Epithelial cell of esophagus (primary cell): ENCODE measurements at places on chromosomes 3 and 15.

- peak; percentile 89 for DNase-seq
These were observed 54.8 kb upstream of the SPESP1 start for GRCh38 chr15:68875377-68876116.

DNA sequence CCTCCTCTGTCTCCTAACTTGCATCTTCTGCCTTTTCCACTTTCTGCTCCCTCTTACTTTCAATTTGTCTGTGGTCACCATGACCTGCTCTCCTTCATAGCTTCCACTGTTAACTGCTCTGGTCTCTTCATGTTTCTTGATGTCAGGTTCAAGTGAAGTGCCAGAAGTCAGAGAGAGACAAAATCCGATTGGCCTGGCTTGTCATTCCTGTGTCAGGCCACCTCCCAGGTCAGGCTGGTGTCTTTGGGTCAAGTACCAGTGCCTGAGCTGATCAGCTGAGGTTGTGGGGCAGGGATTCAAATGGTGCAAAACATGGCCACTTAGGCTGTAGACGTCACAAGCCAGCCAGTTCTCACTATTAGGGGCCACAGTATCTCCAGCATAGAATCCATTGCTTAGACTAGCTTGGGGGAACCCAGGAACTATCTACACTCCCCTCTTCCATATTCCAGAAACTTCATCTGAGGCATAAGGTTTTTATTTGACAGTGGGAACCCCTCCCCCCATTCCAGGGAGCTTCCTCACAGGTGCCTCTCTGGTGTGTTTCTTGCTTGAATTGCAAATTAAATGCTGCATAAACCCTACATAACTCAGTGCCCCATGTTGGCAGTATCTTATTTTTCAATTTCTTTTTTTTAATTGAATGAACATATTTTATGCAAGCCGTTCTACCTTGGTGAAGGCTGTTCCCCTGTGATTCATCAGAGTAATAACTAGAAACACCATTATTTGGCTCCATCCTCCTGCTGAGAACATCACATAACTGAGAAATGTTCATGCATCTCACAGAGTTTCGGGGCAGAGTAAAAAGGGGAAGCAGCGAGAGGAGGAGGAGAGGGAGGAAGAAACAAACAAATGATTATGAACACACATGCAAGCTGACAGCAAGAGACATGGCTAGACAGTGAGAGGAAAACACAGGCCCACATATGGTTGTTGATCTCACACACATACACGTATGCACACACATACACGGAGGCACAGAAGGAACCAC, 175.8 kb downstream of the TLE3 start:
- no peak for DNase-seq

GRCh38 chr3:70556056-70556455, 243.6 kb upstream of the MDFIC2 start:
- peak; percentile 67 for DNase-seq

GRCh38 chr15:52680041-52680391, 828 bp upstream of the ATOSA start:
- DNase-seq = peak; percentile 26

- DNase-seq = no peak
These were observed 91.1 kb upstream of the MRPS22 start for GRCh38 chr3:139252719-139253118.

- no peak for DNase-seq
These were observed 639.0 kb downstream of the EDEM1 start for GRCh38 chr3:5826467-5826866.

DNA sequence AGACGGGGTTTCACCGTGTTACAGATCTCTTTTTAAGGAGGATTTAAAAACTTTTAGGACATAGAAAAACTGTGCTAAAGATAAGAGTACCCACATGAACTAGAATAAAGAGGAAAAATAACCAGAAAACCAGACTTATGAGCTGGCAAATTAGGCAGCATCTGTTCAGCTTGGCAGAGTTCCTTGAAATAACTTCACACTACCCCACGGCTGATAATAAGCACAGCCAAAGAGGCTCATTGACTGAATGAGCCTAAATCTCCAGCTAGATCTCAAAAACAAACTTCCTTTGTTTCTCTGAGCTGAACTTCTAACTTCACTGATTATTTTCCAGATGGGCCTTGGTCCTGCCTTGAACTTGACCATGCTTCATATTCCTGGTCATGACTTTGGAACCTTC, 26.7 kb upstream of the PIK3R4 start:
- no peak for DNase-seq

DNA sequence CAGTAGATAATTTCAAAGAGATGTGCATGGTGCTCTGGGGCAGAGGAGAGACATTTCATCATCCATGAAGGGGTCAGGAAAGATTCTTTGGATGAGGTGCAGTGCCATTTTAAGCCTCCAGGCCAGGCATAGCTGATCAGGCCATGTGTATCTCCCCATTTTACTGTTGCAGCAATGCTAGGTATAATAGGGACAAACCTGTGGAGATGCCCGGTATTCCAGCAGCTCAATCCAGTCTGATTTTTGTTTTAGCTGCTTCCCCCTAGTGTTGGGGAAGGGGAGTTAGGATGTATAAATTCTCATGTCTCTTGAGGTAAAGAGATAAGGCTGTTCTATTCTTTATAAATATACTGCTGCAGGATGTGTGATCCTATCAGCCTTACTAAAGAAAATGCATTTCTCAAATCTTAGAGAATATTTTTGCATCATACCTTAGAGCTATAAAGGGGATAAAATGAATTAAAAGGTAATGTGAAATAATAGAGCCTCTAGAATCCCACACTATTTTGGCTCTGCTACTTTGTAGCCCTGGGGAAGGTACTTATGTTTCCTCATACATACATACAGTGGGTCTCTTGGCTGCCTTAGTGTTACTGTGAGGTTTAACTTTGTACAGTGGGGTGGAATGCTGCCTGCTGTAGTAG, 5.2 kb downstream of the CDV3 start:
- DNase-seq = peak; percentile 60

DNA sequence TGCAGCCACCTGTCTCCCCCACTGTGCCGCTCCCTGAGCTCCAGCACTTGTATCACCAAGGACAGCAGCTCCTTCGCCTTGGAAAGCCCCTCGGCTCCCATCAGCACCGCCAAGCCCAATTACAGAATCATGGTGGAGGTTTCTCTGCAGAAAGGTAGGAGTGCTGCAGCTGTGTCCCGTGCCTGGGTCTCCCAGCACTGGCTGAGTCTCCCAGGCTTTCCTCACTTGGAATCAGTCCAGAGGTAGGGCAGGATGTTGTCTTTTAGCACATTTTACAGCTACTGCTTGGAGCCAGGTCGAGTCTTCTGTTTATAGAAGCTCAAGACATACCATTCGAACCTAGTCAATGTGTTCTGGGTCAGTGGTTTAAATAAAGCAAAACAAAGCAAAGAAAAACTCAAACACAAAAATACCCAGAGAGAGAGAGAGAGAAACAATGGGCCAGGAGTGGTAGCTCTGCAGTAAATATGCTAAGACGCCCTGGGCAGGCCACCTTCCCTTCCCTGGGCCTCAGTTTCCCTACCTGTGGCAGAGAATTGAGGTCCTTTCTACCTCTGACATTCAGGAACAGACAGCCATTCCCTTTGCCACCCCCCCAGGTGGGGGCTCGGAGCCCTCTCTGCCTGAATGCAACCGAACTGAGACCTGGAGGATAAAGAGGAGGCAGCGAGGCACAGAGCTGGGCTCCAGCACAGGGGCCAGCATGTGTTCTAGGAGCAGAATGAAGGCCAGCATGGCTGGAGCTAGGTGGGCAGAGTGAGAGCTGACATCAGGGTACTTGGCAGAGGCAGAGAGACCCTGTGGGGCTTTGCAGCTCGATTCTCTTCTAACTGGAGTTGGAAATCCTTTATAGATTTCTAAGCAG, 44.1 kb downstream of the STARD5 start:
- no peak for DNase-seq

- DNase-seq = no peak
These were observed 21.4 kb downstream of the SIAH2 start for GRCh38 chr3:150741497-150742140.

DNA sequence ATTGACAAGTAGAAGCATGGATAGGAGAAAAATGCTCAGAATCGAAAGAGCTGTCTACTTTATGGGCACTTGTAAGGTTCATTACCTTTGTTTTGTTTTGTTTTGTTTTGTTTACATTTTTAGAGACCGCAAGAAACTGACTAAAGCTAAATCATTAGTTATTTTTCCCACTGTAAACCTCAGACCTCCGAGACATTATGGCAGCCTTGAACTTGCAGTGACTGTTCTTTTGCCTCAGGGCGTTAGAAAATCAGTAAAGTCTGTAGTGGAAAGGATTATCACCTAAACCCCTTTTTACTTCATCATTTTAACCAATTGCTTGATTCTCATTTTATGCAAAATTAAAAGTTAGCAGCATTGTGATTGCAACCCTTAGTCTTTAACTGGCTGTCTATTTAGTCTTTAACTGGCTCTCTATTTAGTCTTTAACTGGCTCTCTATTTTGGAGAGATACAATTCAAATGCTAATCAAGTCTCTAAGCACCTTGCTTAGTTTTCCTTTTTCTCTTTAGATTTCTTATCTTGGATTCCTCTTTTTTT, 383.3 kb upstream of the ROBO2 start:
- no peak for DNase-seq

DNA sequence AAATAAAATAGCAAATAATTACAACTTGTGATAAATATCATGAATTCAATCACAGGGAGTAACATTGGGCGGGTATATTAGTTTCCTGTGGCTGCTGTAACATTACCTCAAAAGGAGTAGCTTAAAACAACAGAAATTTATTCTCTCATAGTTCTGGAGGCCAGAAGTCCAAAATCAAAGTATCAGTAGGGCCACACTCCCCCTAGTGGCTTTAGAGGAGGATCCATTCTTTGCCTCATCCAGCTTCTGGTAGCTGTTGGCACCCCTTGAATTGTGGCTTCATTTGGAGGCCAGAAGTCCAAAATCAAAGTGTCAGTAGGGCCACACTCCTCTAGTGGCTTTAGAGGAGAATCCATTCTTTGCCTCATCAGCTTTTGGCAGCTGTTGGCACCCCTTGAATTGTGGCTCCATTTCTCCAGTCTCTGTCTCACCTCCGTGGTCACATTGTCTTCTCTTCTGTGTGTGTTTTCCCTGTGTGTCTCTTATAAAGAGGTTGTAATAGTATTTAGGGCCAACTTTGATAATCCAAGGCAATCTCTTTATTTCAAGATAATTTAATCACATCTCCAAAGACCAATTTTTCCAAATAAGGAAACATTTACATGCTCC, 3.1 kb upstream of the CFAP20DC start:
- DNase-seq = peak; percentile 64

- no peak for DNase-seq
These were observed 530.7 kb downstream of the ZIC1 start for GRCh38 chr3:147939839-147940238.

DNA sequence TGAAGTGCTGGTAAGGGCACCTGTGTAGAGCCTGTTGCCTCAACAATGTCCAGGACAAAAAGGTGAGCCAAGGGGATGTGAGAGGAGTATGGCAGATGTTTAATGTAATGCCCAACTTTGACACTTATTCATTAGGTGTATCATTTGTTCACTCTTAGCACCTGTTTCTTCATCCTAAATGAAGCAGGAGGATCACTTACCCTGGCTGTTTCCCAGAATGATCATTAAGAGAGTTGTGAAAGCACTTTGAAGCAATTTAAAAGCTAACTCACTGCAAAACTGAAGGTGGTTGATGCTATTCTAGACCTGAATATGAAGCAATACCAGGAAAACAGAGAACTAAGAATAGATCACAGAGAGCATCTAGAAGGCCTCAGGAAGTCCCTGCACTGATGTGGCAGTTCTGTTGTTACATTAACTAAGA, 3.4 kb upstream of the HHLA2 start:
- DNase-seq = no peak

GRCh38 chr3:127276995-127277394, 10.9 kb downstream of the PRR20G start:
- no peak for DNase-seq

DNA sequence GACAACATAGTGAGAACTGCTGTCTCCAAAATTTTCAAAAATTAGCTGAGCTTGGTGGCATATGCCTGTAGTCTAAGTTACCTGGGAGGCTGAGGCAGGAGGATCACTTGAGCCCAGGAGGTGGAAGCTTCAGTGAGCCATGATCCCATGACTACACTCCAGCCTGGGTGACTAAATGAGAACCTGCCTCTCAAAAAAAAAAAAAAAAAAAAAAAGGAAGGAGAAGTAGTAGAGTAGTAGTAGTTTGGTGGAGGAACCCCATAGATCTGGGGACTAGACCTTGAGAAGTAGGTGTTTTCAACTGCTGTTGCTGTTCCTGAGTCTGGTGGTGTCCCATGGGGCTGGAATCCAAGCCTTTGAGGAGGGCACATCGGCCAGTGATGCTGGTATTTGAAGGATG, 38.4 kb upstream of the UBE2E2 start:
- DNase-seq = no peak

DNA sequence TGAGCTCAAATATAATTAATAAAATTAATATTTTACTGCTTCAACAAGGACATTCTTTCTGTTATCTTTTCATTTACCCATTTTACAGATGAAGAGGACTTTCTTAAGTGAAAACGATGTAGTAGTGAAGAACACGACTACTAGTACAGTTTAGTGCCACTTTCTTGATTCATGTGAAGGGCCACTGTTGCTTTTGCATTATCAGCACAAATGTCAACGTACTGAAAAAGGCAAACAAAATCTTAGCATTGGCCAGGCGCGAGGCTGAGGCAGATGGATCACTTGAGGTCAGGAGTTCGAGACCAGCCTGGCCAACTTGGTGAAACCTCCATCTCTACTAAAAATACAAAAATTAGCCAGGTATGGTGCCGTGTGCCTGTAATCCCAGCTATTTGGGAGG, 9.5 kb downstream of the PPP1R14D start:
- no peak for DNase-seq
